ENCODE measurements at places on chromosomes 2 and 18.

- no peak for DNase-seq
Observed at GRCh38 chr2:83481436-83481835, 977.6 kb downstream of the SUCLG1 start.

- no peak for DNase-seq
Observed at GRCh38 chr18:22988208-22988607, 55.1 kb downstream of the RBBP8 start.

- DNase-seq = no peak
Observed at GRCh38 chr2:150279686-150280085, 207.8 kb downstream of the RND3 start.

DNA sequence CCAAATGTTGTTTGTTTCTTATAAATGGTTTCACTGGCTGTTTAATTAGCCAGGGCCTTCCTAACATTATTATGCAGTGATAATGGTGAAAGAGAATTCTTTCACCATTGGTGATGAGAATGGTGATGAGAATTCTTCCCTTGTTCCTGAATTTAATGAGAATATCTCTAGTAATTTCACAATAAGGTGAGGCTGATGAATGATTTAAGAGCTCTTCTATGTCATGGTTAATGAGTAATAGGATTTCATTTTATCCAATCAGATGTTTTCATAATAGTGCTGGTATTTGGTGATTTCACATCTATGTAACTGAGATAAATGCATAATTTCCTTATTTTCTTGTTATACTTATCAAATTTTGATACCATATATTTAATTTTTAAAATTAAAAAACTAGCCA lies 535.7 kb upstream of the ZEB2 start:
- no peak for DNase-seq
